NCI-H510A treated with DMSO at 0.1 percent for 48 hours (cell line): ENCODE measurements at places on chromosomes 11 and 22.

- DNase-seq: no peak
These were observed 130.7 kb downstream of the MN1 start for GRCh38 chr22:27670701-27671412.

GRCh38 chr22:20015971-20016733 is 471 bp downstream of the ARVCF start:
- DNase-seq: no peak

GRCh38 chr11:128437136-128437535 is 150.2 kb downstream of the ETS1 start:
- DNase-seq: no peak

DNA sequence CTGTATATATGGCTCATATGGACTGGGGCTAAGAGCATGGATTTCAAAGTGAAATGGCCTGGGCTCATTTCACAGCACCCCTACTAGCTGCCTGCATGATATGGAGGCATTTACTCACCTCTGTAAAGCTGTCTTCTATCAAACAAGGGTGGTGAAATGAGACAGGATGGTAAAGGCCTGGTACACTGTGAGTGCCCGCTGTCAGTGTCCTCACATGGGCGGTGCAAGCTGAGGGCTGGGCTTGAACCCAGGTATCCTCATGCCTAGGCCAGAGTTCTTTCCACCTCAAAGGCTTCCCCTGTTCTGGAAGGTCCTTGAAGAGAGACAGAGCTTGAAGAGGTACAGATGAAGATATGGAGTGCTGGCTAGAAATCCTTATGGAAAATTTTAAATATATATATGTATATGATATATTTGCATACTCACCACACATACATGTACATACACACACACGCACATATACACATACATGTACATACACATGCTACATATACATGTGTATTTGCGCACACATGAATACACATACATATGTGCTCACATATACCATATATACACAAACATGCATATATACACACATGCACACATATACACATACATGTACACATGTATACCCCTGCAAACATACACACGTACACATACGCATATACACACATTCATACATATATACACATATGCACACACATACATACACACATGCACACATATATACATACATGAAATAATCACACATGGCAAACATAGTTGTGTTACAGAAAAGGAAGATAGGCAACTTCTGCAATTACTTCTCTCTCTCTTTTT is 44.7 kb downstream of the MICAL2 start:
- DNase-seq: no peak

- DNase-seq: no peak
These were observed 18.3 kb downstream of the RCN1 start for GRCh38 chr11:32109138-32109537.

DNA sequence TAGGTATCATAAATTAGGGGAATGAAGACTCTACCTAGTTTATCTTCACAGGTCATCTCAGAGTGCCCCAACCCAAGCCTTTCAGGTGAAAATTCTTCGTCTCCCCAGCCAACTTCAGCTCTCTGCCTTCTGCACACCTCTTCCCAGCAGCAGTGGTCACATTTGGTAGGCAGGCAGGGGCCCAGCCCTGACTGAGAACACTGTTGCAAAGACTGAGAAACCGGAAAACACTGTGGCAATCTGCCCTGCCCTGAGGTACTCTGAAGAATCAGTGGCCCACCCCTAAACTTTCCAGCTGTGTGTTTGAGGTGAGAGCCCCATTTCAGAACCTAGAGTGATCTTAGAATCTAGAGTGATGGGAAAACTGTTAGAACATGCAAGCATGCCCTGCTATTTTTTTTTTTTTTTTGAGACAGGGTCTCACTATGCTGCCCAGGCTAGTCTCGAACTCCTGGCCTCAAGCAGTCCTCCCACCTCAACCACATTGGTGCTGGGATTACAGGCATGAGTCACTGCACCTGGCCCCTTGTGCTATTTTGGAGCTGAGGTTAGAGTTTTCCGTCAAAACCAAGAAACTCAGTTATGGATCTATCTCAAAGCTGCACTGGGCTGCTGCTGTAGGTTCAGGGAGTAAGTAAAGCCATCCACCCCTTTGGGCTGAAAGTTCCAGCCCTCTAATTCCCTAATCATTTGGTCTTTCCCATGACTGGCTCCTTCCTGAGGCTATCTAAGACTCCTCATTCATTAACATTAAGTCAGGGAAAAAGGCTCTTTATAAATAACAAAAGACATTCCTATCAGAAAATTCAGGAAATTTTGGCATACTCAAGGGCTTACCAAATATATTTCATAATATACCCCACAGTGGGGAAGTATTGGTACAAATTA is 1.7 kb upstream of the LDHA start:
- DNase-seq: no peak

GRCh38 chr11:21412652-21413383 is 743.4 kb downstream of the NELL1 start:
- DNase-seq: no peak

- no peak for DNase-seq
These were observed 60.2 kb downstream of the KIAA1671 start for GRCh38 chr22:25012741-25013143.

DNA sequence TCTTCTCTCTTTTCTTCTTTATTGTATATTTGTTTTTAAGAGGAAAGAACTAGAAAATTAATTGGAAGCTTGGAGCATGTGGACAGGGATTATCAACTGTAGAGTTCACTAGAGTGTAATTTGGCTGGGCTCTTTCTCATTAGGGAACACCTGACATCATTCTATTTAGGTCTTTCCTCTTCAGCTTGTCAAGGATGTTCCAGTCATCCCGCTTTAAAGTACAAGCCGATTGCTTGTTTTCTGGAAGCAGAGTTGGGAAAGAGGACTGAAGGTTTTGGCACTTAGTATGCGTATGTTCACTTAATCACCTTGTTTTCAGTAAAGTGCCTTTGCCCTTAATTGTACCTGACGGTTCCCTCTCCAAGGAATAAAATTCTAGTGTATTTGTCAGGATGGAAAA is 111.6 kb downstream of the WNT11 start:
- no peak for DNase-seq

- no peak for DNase-seq
These were observed 84.6 kb upstream of the PICALM start for GRCh38 chr11:86153439-86153838.

- no peak for DNase-seq
These were observed 447.8 kb upstream of the CNTN5 start for GRCh38 chr11:98572941-98573340.

GRCh38 chr11:8681837-8682302 is 595 bp downstream of the TRIM66 start:
- no peak for DNase-seq
